ENCODE measurements at places on chromosomes 5 and 9. TPM values are rescaled to one million over a fixed set of nuclear protein-coding genes. Genes with fewer than 3 reads are reported as not detected.

DNA sequence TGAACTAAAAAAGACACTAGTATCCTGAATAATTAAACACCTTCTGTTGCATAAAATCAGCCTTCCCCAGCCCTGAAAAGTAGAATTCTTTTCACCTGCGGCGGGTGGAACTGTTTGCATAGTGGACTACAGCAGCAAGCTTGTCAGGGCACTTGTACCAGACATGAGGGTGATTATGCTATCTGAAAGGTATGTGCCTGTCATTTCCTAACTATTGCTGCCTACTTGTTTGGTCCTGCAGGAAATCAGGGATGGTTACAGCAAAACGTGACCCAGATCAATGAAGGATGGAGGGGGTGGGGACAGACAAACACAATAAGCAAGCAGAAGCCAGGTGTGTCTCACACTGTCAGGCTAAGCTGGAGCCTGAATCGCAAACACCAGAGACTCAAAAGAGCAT, 385.6 kb downstream of the MLLT3 start:
- no peaks in the 10 kb centered on the region for H3K4me1 ChIP-seq
- DNase-seq: no peak
- H3K27ac ChIP-seq: no peak overlapping the region
- H3K4me3 ChIP-seq: no peak overlapping the region
- no peaks in the 10 kb centered on the region for H3K27me3 ChIP-seq

GRCh38 chr5:120304663-120305062, 159.4 kb upstream of the PRR16 start:
- H3K27ac ChIP-seq: no peak overlapping the region
- no peaks in the 10 kb centered on the region for H3K36me3 ChIP-seq
- no peak for DNase-seq
- no peaks in the 10 kb centered on the region for H3K4me1 ChIP-seq

DNA sequence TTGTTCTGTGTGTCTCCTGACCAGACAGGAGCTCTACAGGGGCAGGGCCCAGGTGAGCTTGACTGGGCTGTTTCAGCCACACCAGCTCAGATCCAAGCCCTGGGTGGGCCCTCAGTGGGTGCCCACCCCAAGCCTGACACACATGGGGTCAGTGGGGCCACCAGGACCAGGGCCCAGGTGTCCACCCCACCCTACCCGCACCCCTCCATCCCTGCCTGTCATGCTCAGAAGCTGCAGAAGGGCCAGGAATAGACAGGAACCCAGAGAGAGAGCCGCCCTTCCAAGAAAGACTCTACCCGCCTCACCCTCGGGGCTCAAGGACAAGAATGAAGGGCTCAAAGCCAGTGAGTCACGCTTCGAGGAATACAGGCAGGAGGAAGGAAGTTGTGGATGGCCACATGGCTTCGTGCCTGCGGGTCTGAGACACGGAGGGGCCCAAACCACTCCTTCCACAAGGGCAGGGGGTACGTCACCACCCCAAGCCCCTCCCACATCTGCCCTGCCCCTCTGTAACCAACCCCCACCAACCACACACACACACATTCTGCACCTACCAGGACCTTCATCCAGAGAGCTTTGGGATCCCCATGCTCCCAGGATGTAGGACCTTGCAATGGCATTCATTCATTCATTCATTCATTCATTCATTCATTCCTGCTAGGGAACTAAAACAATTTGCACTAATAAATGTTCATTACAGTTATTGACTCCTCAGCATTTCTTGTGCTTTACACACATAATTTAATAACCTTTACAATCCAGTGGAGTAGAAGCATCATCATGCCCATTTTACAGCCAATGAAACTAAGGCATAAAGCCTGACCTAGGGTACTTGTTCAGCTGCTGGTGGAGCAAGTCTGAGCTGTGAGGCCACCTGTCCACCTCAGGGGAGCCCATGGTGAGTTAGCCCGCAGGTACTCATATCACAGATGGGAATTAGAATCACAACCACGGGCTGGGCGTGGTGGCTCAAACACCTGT, 55.9 kb upstream of the STXBP1 start:
- H3K4me3 ChIP-seq: no peak overlapping the region
- no peaks in the 10 kb centered on the region for H3K27me3 ChIP-seq
- H3K36me3 ChIP-seq: no peaks in the 10 kb centered on the region
- peak overlapping the region; percentile 67 for H3K27ac ChIP-seq
- peaks cover 59% of the 10 kb centered on the region for H3K4me1 ChIP-seq

- DNase-seq: no peak
- no peaks in the 10 kb centered on the region for H3K4me1 ChIP-seq
- no peak overlapping the region for H3K4me3 ChIP-seq
- H3K27ac ChIP-seq: no peak overlapping the region
- H3K27me3 ChIP-seq: no peaks in the 10 kb centered on the region
- no peaks in the 10 kb centered on the region for H3K36me3 ChIP-seq
These were observed 277.8 kb upstream of the TYRP1 start for GRCh38 chr9:12415361-12415760.

DNA sequence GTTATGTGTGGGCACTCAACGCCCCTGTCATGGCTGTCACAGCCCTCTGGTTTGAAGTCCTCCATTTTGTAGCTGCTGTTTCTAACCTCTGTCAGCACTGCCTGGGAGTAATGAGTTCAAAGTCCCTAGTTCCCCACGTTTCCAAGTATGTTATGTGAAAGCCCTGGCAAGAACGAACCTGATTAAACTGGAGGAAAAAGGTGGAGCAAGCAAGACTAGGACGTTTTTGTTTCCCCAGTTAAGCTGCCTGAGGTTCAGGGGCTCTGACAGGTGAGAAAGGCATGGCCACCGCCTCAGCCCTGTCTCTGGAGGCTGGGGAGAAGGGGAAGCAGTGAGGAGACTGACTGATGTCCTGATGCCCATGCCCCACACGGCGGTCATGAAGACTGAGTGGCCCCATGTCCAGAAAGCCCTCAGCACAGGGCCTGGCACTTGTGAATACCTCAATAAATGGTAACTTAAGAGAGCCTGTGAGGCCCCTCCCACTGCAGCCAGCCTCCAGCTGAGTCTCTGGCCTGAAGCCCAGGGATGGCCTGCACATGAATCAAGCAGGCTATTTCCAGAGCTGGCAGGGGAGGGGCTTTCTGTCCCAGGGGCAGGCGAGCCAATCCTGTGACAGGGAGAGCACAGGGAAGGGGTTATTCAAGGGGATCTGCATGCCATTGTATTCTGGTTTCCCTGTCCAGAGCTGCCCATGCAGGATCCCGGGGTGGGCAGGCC, 61.8 kb downstream of the PFDN1 start:
- DNase-seq: peak; percentile 89
- H3K36me3 ChIP-seq: peaks cover 6% of the 10 kb centered on the region
- peak overlapping the region; percentile 85 for H3K27ac ChIP-seq
- peaks cover 43% of the 10 kb centered on the region for H3K4me1 ChIP-seq

DNA sequence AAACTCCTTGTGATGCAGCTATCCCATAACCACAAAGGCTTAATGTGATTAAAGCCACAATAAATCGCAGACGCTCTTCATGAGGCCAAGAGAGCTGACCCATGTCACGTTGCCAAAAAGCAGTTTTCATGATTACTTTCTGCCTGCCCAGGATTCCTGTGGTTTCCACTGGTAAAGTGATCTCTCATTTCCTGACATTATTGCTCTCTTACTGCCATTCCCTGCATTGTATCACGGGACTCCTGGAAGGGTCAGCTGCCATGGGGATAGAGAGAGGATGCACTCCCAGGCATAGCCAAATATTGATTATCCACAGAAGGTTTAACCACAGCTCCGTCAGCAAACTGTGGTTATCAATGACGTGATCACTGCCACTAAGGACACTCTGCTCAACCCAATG, 103.8 kb upstream of the SLC1A3 start:
- H3K4me3 ChIP-seq: no peak overlapping the region
- no peaks in the 10 kb centered on the region for H3K36me3 ChIP-seq
- no peaks in the 10 kb centered on the region for H3K27me3 ChIP-seq
- DNase-seq: no peak
- no peak overlapping the region for H3K27ac ChIP-seq

DNA sequence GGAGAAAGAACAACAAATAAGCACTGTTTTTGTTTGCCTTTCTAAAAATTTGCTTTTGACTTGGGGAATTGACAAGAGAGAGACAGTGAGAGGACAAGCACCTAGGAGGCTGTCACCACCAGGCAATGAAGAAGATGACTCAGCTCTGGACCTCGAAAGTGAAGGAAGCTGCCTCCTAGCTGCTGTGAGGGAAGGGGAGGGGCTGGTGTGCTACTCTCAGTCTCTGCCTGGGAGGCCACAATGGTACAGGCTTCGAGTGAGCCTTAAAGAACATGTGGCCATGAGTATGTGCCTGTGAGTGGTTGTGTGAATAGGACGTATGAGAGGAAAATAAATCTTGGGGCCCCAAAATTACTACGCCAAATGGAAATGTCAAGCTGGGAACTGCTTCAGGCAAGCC, 7.1 kb upstream of the PLK2 start:
- H3K27me3 ChIP-seq: no peaks in the 10 kb centered on the region
- peaks cover 9% of the 10 kb centered on the region for H3K4me1 ChIP-seq
- no peaks in the 10 kb centered on the region for H3K36me3 ChIP-seq

DNA sequence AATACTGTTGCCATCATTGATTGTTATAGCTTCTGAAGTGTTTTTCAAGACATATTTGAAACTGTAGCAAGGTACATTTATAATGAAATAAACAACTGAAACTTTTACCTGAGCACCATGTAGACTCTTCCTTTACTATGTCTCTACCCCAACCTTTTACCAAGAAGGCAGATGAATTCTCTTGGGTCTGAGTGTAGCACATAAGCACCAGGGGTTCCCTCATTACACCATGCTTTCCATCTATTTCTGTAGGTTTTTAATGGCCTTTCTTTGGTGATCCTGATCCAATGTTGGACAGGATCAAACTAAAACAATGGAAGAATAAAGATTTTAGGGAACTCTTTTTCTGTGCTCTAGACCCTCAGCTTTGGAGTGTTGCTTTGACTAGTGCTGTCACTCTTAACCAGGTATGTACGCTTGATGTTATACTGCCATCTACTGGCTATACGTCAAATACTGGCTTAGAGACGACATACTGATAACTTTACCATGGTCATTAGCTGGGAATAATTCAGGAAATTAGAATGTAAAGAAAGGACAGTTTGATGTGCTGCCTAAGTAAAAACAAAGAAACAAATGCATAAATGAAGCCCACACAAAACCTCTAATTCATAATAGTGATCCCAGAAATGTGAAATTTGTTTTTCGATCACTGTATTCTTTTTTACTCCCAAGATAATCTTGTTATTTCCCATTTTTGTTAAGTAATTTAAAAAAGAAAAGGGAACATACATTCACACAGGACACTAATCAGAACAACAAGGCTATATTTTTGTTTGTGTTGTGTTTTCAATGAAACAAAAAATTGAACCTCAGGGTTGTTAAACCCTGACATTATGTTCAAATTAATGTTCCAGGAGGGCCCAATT, 30.7 kb downstream of the IFNW1 start:
- H3K4me1 ChIP-seq: no peaks in the 10 kb centered on the region
- H3K4me3 ChIP-seq: no peak overlapping the region
- H3K27me3 ChIP-seq: no peaks in the 10 kb centered on the region
- DNase-seq: no peak

DNA sequence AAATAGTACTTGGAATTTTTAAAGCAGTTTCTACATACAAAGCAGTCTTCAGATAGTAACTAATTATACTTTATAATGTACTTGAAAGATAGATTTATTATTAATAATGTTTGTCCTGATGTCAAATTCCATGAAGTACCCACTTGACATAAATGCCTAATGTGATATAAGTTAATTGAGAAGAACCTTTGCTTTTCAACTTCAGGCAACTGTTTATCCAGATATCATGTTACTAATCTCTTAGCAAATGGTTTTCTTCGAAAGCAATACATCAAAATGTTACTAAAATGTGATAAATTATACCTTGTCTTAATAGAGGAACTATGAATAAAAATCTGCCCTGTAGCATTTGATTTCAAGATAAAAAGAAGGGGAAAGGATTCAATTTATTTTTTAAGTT, 146.8 kb upstream of the FBXL17 start:
- H3K36me3 ChIP-seq: no peaks in the 10 kb centered on the region
- H3K27me3 ChIP-seq: no peaks in the 10 kb centered on the region

DNA sequence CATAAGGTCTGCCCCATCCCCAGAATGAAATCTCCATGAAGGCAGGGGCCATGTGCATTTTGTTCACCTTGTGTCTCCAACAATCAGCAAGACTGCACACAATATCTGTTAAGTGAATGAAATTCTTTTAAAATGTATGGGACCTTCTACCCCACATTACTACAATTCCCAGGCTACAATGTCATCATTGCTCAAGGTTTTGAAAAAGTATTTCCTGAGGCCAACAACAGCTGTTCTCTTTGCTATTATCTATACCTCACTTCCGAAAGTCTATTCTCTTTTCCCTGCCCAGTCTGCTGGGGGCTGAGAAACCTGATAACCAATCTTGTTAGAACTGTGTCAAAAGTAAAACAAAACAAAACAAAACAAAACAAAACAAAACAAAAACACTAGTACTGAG, 29.2 kb downstream of the HOMER1 start:
- DNase-seq: no peak
- no peaks in the 10 kb centered on the region for H3K36me3 ChIP-seq
- H3K4me1 ChIP-seq: no peaks in the 10 kb centered on the region
- H3K27ac ChIP-seq: no peak overlapping the region
- no peak overlapping the region for H3K4me3 ChIP-seq
- H3K27me3 ChIP-seq: no peaks in the 10 kb centered on the region

DNA sequence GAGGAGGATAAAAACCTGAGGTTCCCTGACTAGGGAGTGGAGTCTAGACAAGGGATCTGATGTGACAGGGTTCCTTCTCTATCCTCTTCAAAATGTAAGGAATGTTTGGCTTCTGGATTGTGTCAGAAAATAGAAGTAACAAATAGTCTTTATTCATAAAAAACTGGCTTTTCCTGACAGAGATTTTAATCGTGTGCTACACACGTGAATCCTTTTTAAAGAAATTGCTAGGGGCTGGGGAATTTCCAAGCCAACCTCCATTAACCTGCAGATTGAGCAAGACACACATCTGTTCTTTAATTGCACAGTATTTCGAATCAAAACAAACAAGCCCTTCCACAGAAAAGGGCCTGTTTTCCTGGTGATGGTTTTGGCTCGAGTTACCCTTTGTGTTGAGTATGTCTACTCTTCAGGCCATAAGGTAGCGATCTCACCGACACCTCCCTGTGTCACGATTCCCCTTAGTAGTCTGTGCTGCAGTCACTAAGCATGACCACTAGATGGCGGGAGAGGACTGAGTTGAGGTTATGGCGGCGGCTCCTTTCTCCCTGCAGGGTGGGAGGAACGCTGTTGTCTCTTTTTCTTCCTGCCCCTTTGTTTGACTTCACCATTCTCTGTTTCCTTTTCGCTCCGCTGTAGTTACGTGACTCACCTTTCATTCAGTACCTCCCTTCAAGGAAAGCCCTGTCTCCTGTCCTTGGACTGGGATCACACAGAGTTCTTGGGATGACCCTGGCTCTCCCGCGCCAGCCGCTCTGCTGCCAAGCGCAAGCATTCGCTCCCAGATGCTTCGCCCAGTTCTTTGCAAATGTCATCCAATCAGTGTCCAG, 137.1 kb upstream of the SLC24A2 start:
- H3K4me3 ChIP-seq: peak overlapping the region; percentile 10
- DNase-seq: peak; percentile 69
- H3K4me1 ChIP-seq: peaks cover 4% of the 10 kb centered on the region
- no peak overlapping the region for H3K27ac ChIP-seq
- peaks cover 6% of the 10 kb centered on the region for H3K27me3 ChIP-seq

The P4HA2 gene
- total RNA-seq: 25.5 TPM

The PCAT7 gene
- total RNA-seq: 0.60 TPM

The PAX5 gene
- total RNA-seq: not detected

The PCSK5 gene
- total RNA-seq: 114 TPM
